Head of caudate nucleus (tissue), 42 donors: ENCODE measurements at places on chromosomes 7 and 10.

- DNase-seq = no peak
Measured at GRCh38 chr7:136523571-136523970, 344.9 kb upstream of the CHRM2 start.

GRCh38 chr7:158500651-158501052 is 87.0 kb downstream of the PTPRN2 start:
- DNase-seq = no peak

- DNase-seq = no peak
Measured at GRCh38 chr7:119514326-119514725, 758.6 kb upstream of the KCND2 start.

DNA sequence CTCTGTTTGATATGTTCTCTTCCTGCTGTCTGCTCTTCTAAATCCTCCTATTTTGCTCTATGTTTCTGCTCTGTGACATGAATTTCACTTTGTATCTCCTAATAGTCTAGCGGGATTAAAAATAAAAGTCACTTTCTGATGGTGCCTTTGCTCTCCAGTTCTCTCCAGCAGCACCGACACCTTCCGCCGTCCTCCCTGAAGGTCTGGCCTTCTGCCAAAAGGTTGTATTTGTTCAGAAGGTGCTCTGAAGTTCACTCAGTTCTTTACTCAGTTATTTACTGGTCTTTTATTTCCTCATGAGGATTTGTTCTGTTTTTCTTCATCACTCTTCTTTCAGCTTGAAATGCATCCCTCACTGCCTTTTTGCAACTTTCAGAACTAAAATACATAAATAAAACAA is 11.2 kb upstream of the EPHA1 start:
- no peak for DNase-seq

DNA sequence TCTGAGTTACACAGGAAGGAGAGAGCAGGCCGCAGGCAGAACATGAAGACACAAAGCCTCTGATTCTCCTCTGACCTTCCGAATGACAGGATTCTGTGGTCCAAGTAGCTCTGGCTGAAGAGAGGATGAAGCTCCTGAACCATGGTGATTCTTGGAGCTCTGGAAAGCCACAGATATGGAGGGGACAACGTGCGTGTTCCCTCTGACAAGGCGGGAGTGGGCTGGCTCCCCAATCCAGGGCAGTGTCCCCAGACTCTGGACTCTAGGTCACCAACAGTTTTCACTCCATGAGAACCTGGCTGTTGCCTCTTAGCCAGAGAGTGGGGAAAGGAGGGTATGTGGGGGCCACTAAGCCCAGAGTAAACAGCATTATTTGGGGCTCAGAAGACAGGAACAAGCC is 7.4 kb upstream of the TRPV6 start:
- no peak for DNase-seq

DNA sequence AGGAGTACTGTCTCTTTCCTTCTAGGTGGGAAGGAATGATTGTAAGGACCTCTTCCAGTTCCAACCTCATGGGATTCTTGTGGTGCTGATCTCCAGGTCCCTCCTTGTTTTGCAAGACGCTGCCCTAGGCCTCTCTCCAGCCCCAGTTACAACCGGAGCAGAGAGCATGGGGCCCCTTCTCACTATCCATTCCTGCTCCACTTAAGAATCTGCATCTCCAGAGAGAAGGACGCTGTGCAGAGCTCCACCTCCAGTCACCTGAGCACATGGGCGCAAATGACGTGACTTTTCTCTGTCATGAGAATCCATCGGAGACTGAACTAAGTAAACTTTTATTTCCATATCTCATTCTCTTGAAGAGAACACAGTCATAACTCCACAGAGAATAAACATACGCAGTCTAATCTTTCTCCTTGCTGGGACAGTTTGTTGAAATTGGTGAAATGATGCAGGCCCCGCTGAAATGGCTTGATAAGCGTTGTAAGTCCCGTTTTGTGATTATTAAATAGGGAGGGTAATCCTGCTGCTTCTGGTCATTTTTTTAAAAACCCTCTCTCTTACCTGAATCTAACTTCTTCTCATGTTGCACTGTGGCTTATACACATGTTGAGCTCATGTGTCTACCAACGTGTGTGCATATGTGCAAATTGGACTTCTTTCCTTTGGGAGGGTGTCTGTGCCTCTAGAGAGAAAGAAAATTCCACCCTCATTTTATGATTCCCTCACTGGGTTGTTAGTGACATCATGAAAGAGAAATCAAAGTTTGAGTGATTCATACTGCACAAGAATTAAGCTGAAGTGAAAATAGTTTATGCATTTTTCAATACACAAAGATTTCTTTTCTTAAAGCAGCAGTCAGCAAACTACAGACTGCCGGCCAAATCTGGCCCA is 133.2 kb upstream of the TBX20 start:
- DNase-seq = no peak

DNA sequence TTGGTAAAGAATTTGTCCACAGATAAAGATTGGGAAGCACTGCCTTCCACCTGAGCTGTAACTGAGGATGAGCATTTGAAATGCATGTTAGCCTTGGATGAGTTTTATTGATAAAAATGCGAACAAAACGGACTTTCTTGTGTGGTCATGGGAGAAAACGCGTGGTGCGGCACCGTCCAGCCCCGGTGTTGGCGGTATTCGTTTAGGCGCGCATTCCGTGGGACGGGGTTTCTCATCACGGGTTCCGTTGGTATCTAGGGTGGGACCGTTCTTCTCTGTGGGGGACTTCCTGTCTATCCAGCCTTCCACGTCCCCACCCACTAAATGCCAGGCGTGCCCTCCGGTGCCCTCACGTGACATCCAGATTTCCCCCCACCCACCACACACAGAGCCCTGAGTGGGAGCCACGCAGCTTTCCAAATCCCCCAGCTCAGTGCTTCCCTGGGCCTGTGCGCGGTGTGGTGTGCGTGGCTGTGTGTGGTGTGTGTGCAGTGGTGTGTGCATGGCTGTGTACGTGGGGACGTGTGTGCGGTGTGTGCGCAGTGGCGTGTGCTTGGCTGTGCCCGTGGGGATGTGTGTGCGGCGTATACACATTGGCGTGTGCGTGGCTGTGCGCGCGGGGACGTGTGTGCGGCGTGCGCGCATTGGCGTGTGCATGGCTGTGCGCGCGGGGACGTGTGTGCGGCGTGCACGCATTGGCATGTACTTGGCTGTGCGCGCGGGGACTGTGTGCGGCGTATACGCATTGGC is 18.1 kb downstream of the IQCE start:
- no peak for DNase-seq

- DNase-seq = no peak
Measured at GRCh38 chr7:22147868-22148267, 202.2 kb upstream of the CDCA7L start.

- DNase-seq = no peak
Measured at GRCh38 chr10:44755481-44755880, 155.7 kb upstream of the TMEM72 start.

GRCh38 chr10:71392791-71393781 is 3.6 kb upstream of the CDH23 start:
- no peak for DNase-seq

DNA sequence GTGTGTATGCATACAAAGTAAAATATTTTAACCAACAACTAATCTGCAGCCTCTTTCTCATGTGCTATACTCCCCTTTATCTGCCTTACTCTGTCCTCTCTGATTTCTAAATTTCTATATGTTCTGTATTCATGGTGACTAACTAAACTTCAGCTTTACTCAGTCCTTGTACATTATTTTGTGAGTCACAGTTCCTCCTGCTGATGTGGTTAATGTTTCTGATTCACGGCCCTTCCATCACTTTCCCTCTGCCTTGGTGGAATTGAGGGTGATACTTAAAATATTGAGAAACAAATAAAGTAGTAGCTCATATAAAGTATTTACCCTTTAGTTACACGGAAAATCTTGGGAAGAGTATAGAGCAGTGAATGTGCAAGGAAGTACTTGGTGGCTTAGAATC is 899.1 kb upstream of the ZWINT start:
- DNase-seq = no peak

DNA sequence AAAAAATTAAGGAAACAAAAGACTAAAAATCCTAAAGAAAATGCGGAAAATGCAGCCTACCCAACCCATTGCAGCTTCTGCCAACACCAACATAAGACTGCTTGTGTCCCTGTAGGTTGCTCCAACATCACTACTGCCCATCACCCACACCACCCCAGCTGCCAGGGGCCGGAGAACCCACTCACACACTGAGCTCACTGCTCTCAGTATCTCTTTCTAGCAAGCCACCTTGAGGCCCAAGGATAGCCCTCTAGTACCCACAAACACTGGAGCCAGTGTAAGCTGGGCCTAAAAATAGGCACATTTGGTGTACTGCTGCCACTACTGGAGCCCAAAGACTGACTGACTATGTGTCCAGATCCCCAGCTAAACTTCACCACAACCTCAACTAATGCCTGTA is 67.3 kb downstream of the MEST start:
- no peak for DNase-seq

DNA sequence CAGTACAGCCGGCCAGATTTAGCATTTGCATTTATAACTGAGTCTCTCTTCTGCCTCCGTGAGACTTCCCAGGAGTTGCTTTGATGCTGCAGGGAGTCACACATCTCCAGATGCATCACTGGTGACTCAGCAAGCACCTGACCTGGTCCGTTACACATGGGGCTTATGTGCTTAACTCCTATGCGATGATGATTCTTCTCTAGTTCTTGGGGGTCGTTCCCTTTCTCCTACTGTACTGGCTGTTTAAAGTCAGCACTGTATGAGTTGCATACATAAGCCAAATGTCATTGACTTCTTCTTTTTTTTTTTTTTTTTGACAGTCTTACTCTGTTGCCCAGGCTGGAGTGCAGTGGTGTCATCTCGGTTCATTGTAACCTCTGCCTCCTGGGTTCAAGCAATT is 13.0 kb upstream of the AKR1E2 start:
- DNase-seq = no peak
